EL (cell line): ENCODE measurements at places on chromosomes 1 and 21.

DNA sequence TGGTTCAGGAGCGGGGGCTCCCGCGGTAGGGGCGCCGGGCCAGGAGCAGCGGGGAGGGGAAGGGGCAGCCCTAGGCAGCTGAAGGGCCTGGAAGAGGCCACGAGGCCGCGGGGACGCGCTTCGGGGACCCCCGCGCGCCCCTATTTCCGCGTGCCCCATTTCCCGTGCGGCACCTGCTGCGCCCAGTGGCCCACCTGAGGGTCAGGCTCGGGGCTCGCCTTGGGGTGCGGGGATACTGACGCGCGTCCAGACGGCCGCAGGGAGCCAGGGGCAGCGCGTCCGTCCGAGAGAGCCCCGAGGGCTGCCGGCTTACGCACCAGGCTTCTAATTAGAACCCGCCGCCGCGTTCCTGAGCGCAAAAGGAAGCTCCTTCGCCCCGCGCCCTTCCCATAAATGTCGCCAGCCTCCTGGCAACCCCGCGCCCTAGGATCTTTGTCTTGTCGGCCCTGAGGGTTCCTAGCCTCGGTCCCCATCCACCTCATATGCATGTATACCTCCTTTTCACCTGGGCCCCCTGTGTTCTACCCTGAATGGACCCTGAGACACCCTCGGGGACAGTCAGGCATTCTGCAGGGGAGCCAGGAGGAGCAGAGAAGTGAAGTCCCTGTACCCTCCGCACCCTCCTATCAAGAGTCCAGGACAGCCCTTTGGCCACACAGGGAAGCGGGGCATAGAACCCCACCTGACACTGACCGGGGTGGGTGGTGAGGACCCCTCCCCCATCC is 1.8 kb downstream of the WNT3A start:
- DNase-seq: no peak

DNA sequence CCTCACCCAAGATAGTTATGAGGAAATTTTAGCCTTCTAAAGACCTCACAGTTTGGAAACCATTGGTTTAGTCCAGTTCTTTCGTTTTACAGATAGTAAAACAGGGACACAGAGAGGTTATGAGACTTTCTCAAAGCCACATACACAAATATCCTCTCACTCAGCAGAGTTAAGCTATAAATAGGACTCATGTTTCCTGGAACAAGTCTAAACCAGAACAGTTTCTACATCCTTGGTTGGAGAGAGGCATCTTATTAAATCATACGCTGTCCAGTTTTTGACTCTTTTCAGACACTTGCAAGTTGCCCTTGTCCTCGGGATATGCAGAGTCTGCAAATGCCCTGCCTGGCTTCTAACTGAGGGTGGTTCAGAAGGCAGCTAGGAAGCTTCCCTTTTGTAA is 462.1 kb upstream of the DEPDC1 start:
- DNase-seq: no peak

DNA sequence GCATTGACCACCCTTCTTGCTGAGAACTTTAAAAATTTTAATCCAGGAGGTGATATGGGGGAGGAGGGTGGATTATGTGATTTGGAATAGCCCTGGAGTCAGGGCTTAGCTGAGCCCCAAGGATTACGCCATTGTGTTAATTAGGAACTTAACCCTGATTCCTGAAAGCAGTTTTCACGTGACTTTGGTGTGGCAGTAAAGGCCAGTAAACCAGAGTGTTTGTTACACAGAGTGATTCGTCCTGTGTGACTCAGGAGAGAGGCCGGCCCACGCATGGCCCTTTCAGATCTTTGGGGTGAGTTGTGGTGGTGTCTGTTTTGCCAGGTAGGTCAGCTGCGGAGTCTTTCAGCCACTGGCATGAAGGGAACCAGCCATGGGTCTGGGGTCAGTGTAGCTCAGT is 107.6 kb downstream of the NOS1AP start:
- DNase-seq: peak; percentile 31

GRCh38 chr1:21117597-21118001 is 59.1 kb downstream of the EIF4G3 start:
- no peak for DNase-seq

GRCh38 chr1:40627987-40628902 is 37.2 kb downstream of the RIMS3 start:
- DNase-seq: no peak

DNA sequence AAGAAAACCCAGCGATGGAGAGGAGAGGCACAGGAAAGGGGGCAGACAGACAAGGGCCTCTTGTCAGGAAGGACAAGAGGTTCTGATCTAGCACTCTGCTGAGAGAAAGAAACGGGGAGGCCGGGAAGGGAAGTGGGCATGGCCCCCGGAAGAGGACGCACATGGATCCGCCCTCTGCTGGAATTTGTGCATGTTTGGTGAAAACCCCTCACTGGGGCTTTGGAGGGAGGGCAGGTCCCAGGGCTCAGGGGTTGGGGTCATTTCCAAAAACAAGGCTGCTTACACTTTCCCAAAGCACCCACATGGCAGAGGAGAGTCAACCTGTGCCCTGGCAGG is 32.4 kb upstream of the ECE1 start:
- DNase-seq: no peak

DNA sequence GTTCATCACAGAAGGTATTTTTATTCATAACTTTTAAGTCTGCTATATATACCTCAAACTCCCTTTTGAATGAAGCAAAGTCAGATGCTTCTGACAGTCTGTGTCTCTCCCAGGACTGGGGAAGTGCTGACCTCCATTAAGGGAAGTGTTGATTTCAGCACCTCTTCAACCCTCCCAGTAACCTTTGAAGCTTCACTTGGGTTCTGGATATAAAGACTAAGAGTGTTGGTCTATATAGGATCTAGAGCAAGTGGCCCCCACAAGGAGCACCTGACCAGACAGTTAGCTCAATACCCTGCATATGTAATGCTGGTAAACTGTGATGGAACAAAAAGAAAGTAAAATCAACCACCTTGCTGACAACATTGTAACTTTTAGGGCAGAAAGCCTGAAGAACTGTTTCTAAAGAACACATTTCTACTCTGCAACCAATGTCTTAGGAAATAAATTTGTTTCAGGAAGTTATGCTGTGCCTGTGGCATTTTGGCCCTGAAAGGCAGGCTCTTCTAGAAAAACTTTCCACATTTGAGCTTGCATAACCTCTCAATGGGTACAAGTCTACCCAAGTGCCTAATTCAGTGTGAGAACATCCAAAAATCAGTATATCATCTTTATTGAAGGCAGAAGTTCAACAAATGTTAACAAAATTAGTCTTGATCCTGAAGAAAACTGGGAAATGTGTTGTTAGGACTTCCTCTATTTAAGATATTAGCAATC is 865 bp upstream of the PTPN22 start:
- no peak for DNase-seq

DNA sequence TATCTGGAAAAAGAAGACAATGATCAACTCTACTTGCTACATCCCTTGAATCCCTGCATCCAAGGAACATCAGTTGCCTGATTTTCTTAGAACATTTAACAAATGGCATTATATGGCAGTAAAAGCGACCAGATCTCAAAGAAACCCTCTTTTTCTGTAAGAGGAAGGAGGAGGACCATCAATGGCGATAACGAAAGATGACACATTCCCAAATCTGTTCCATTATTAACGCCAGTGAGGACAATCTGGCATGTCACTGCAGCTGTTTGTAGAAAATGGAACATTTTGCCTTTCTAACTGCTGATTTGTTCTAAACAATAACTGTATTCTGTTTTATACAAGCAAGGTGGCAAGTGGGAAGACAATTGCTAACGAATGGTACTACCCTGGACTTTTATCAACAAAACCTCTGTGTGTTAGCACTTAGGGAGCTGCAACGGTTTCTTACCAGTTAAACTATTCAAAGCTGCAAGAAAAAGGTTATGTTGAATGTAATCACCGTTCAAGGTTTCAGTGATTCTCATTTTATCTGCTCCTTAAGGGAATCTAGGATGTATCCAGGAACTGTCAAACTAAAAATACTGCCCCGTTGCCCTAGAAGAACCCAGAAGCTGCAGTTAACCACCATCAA is 251.9 kb downstream of the SDCCAG8 start:
- no peak for DNase-seq

GRCh38 chr1:206686478-206687249 is 2.0 kb downstream of the MAPKAPK2 start:
- DNase-seq: no peak

DNA sequence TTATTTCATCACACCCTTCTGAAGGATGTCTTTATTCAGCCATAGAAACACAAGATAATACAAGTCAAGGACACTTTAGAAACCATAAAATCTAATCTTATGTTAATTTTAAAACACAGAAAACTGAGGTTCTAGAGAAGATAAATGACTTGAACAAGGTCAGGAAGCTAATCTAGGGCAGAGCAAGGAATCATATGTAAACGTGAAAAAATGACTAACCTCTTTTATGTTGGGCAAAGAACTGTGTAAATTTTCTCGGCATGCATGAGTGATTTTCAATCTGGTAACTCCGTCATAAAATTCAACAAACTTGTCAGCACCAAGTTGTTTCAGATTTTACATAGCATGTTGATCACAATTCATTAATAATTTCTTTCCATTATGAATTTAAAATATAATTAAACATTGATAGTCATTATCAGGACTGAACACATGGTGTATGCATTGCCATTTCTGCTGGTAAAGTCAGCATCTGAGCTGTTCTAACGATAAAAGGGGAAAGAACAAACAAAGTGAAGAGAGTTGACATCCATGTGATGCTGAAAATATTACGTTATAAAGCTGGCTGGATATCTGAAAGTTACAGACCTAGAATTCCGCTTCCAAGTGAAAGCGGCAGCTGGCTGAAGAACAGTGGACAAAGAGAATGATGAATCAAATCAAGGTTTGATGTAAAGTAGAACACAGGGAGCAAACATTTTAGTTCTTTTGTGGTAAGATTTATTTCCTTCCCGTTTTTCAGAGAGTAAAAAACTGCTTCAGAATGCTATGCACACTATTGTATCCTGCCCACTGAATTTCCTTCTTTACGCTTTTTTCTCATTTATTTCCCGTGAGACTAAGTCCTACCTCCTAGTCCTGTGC is 1037.4 kb upstream of the TMPRSS15 start:
- no peak for DNase-seq
